ENCODE measurements at places on chromosomes 4 and X. TPM values are rescaled to one million over a fixed set of nuclear protein-coding genes. Genes with fewer than 3 reads are reported as not detected.

The DCAF4L1 gene
- 0.06 TPM for total RNA-seq

The MMRN1 gene
- total RNA-seq = 0.37 TPM

The TMEM156 gene
- not detected for total RNA-seq

The AWAT2 gene
- not detected for total RNA-seq

The TMEM255A gene
- total RNA-seq = 3.5 TPM

The PDZD4 gene
- 5.2 TPM for total RNA-seq

The RAI2 gene
- 0.59 TPM for total RNA-seq

DNA sequence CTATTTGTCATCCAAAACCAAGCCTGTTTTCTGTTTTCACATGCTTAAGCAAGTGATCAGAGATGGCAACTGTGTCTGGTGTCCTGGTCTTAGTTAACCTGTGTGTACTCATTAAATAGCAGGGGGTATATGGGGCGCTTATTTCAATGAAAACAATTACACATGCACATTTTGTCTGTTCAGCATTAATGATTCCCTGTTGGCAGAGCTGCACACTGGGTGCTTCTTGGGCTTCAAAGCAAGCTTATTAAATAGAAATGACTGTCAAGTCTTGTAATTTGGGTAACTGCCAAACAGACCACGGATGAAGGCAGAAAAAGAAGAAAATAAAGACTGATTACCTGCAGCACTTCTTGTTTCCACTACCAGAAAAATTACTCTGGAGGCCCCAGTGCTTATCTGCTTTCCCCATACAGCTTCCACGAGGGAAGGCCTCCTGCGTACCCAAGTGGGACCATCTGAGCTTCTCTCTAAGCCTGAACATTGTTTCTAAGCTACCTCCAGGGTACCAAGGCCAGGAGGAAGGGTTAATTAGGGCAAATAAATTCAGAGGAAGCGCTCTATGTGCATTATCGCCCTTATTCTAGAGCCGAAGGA lies 107.2 kb upstream of the TBL1X start:
- H3K27me3 ChIP-seq = no peaks in the 10 kb centered on the region
- H3K4me3 ChIP-seq = no peak overlapping the region
- H3K36me3 ChIP-seq = no peaks in the 10 kb centered on the region
- DNase-seq = no peak
- peaks cover 4% of the 10 kb centered on the region for H3K4me1 ChIP-seq

DNA sequence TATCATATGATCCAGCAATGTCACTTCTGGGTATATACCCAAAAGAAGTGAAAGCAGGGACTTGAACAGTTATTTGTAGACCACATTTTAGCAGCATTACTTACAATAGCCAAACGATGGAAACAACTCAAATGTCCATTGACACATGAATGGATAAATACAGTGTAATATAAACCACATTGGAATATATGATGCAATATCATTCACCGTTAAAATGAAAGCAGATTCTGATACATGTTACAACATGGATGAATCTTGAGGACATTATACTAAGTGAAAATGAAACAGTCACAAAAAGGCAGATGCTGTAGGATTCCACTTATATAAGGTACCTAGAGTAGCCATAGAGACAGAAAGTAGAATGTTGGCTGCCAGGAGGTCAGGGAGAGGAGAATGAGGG lies 130.5 kb upstream of the SMAD1 start:
- H3K4me3 ChIP-seq = no peak overlapping the region
- H3K27me3 ChIP-seq = no peaks in the 10 kb centered on the region
- no peaks in the 10 kb centered on the region for H3K4me1 ChIP-seq
- no peaks in the 10 kb centered on the region for H3K36me3 ChIP-seq
- H3K27ac ChIP-seq = no peak overlapping the region

DNA sequence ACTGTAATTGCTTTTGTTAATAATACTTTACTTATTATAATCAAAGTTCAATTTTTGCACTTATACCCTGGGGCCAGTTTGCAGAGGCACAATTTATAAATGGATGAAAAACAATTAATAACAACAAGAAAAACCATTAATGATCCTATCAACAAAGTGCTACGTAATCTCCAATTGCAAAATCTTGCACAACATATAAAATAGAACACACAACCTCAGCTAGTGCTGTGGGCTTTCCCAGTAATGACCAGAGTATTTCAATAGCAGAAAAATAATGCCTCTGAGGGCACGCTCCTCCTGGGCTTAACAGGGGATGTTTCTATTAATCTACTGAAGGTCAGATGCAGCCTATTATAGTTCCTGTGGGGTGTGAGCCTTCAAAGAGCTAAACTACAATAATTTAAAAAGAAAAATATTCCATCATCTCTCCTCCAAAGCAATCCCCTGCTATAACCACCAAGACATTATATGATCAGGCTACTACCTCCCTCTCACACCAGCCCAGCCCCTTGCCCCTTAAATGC lies 508.5 kb upstream of the SLIT2 start:
- H3K27me3 ChIP-seq = no peaks in the 10 kb centered on the region
- H3K27ac ChIP-seq = no peak overlapping the region
- H3K36me3 ChIP-seq = no peaks in the 10 kb centered on the region

DNA sequence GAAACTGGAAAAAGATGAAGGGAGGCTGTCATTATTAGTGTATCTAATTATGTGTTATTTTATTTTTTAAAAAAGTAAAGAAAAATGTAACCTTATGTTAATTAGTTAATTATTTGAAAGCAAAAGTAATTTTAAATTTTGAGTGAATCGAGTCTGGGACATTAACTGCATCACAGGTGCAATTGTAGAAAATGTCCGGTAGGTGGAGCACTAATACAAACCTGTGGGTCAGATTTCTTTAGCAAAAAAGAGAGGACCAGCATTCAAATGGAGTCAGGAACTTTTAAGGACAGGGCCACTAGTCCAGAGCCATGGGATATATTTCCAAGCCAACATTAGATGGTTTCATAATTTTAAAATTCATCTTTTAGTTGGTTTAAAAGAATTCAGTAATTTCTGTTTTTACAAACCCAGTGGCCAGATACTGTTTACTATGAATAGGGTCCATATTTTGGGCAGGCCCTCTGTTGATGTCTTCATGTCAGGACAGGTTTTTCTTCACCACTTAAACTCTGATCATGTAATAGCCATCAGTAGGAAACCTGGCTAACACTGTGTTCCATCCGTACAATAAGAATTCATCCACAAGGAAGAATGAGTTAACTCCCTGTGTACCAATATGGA lies 27.2 kb downstream of the BST1 start:
- no peaks in the 10 kb centered on the region for H3K36me3 ChIP-seq
- no peak overlapping the region for H3K4me3 ChIP-seq
- no peak overlapping the region for H3K27ac ChIP-seq
- no peaks in the 10 kb centered on the region for H3K27me3 ChIP-seq
- peak; percentile 63 for DNase-seq

- H3K27ac ChIP-seq = no peak overlapping the region
- no peak overlapping the region for H3K4me3 ChIP-seq
- DNase-seq = no peak
- H3K27me3 ChIP-seq = no peaks in the 10 kb centered on the region
- H3K4me1 ChIP-seq = peaks cover 10% of the 10 kb centered on the region
Observed at GRCh38 chr4:57612279-57612678, 502.1 kb upstream of the IGFBP7 start.

GRCh38 chr4:56247646-56248045 lies 139.6 kb downstream of the AASDH start:
- peaks cover 6% of the 10 kb centered on the region for H3K4me1 ChIP-seq
- no peaks in the 10 kb centered on the region for H3K36me3 ChIP-seq
- H3K27ac ChIP-seq = no peak overlapping the region

- no peak overlapping the region for H3K4me3 ChIP-seq
- no peaks in the 10 kb centered on the region for H3K27me3 ChIP-seq
- H3K4me1 ChIP-seq = no peaks in the 10 kb centered on the region
- no peak overlapping the region for H3K27ac ChIP-seq
- DNase-seq = no peak
Observed at GRCh38 chrX:70969635-70970481, 39.0 kb upstream of the SLC7A3 start.

DNA sequence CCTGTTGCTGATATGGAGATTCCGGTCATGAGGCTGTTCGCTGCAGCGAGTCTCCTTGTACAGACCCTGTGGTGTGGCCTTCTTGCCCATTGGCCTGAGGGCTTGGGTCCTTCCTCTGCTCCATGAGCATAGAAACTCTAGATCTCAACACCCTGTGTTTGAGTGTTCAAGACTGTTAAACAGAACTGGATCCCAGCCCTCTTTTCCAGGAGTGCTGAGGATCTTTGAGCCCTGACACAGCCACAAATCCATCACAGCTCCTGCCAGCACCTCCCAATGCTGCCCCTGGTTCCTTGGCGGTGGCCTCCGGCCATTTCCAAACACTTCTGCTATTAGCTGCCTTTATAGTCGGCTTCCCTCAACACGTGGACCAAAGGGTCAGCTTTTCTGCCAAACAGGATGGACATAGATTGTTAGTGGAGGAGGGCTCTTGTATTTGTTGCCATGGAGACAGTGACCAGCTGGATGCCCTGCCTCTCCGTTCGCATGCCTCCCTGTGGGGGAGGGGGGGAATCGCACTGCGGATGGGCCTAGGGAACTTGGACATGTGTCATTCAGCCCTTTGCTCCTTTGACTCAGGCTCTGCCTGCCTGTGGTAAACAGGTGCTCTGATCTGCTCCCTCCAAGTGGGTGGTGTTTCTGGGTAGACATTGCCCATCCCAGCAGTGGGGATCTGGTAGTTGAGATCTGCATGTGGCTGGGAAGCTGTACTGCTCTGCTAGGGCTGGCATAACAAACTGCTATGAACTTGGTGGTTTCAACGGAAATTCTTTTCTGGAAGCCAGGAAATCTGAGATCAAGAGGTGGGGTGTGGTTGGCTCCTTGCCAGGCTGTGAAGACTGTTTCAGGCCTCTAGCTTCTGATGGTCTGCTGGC lies 6.9 kb upstream of the WDR1 start:
- DNase-seq = peak; percentile 67
- peaks cover 9% of the 10 kb centered on the region for H3K4me1 ChIP-seq
- H3K36me3 ChIP-seq = no peaks in the 10 kb centered on the region

DNA sequence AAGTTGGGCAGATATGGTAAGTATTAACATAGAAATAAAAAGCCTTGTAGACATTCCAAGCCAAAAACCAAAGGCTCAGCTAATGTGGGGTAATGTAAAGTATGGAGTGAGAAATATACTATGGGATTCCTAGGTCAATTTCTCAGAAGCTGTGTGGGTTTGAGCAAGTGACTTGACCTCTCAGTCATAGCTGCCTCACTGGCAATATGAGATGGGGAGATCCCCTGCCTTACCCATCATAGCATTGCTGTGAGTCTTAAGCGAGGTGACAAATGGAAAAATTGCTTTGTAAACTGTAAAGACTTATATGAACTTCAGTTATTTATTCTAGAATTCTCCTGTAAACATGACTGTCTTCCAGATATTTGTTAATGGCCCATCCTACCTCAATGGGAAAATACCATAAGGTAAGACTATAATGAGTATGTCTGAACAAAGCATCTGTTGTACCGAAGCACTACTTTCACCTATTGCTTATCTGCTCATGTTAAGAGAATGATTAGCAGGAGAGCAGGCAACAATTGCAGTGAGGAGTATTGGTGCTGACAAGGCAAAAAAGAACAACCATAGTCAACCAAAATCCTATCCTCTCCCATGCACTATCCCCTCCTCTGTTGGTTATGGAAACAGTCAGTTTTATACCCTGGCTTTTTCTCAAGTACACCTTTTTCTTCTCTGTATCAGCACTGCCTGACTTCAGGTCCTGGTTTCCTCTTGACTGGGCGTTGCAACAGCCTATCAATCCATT lies 44.1 kb upstream of the TRPC3 start:
- no peak overlapping the region for H3K4me3 ChIP-seq
- H3K27me3 ChIP-seq = peaks cover 21% of the 10 kb centered on the region
- peaks cover 1% of the 10 kb centered on the region for H3K4me1 ChIP-seq
- no peak overlapping the region for H3K27ac ChIP-seq
- DNase-seq = no peak

GRCh38 chr4:81698538-81699296 lies 227.0 kb upstream of the RASGEF1B start:
- peak; percentile 63 for DNase-seq
- H3K27ac ChIP-seq = peak overlapping the region; percentile 53
- H3K27me3 ChIP-seq = no peaks in the 10 kb centered on the region
- no peaks in the 10 kb centered on the region for H3K36me3 ChIP-seq

DNA sequence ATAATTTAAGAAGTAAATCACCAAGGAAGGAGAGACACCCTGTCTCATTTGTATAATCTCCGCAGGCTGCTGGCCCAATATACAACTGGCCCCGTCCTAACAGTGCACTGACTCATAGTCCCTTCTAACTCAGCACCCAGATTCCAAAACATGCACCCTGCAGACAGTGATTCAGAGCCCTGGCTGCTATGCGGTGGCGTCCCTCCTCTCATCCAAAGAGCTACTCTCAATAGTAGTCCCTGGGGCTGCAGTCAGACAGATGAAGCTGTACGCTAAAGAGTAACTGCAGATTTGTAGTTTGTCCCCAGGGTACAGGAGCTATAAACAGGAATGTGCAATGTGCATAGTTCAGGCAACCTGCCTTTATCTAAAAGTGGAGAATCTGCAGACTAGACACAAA lies 23.0 kb downstream of the GABRA3 start:
- no peaks in the 10 kb centered on the region for H3K27me3 ChIP-seq
- no peaks in the 10 kb centered on the region for H3K4me1 ChIP-seq
- no peak overlapping the region for H3K4me3 ChIP-seq
- no peak for DNase-seq

DNA sequence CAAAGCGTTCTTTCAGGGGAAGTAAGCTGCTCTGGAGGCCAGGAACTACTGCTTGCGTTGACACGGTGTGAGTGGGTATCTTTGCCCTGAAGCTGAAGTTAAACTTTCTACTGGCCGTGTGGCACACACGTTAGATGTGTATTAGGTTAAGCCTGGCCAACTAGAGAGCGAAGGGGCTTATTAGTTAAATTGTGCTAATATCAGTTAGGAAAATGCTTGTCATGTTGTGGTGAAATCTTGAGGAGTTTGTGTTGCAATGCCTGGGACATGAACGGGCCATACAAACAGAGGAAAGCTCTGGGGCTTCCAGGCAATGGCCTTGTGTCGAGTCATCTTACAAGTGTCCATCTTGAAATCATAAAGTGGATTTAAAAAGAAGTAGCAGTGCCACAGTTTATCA lies 62.6 kb downstream of the NSUN7 start:
- no peaks in the 10 kb centered on the region for H3K36me3 ChIP-seq
- H3K4me3 ChIP-seq = no peak overlapping the region
- H3K27ac ChIP-seq = no peak overlapping the region
- DNase-seq = no peak

DNA sequence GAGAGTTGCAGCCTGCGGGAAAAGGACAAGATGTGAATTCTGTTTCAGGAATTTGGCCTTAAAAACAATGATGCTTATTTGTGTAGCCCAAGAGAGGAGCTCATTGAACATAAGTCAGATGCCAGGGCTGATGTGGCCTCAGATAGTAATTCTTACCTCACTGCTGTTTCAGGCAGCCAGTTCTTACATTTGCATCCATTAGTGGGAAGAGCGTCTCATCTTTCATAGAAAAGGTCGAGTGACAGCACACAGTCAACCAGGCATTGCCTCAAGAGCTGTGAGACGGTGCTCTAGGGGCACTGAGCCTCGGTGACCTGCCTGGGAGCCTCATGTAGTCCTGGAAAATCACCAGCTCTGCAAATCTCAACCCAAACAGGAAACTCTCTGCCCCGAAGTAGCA lies 174.9 kb upstream of the FRG1 start:
- no peak overlapping the region for H3K4me3 ChIP-seq
- DNase-seq = no peak
- H3K4me1 ChIP-seq = no peaks in the 10 kb centered on the region
- no peaks in the 10 kb centered on the region for H3K36me3 ChIP-seq

GRCh38 chr4:167100120-167100519 lies 134.2 kb downstream of the SPOCK3 start:
- DNase-seq = peak; percentile 26
- H3K4me3 ChIP-seq = no peak overlapping the region
- no peaks in the 10 kb centered on the region for H3K36me3 ChIP-seq
- no peaks in the 10 kb centered on the region for H3K27me3 ChIP-seq

GRCh38 chr4:12071316-12071715 lies 642.6 kb upstream of the HS3ST1 start:
- no peaks in the 10 kb centered on the region for H3K27me3 ChIP-seq
- no peak for DNase-seq
- H3K4me3 ChIP-seq = no peak overlapping the region
- no peaks in the 10 kb centered on the region for H3K36me3 ChIP-seq
- no peaks in the 10 kb centered on the region for H3K4me1 ChIP-seq
- H3K27ac ChIP-seq = no peak overlapping the region

Data from neural progenitor cell (in vitro differentiated cells).